Left kidney (tissue), 8 donors: ENCODE measurements at places on chromosomes 11 and 22. TPM values are rescaled to one million over a fixed set of nuclear protein-coding genes. Genes with fewer than 3 reads are reported as not detected.

- no peak for DNase-seq
Observed at GRCh38 chr11:2325719-2326118, 23.9 kb downstream of the TSPAN32 start.

- DNase-seq, result no peak
Observed at GRCh38 chr11:117229411-117229810, 2.5 kb downstream of the PCSK7 start.

GRCh38 chr11:132112846-132113245, 742.4 kb downstream of the NTM start:
- DNase-seq, result no peak

DNA sequence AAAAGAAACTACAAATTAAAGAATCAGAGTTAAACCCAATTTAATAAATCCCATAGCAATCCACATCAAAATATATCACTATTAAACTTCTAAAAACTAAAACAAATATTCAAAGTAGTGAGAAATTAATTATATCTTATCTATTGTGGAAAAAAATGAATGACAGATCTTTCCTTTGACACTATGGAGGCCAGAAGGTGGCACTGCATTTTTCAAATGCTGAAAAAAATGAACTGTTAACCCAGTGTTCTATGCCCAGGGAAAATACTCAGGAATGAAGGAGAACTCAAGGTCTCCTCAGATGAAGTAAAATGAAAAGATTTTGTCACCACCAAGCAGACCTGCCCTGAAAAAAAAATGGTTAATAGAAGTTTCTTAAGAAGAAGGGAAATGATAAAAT, 27.7 kb downstream of the TYR start:
- DNase-seq, result no peak

DNA sequence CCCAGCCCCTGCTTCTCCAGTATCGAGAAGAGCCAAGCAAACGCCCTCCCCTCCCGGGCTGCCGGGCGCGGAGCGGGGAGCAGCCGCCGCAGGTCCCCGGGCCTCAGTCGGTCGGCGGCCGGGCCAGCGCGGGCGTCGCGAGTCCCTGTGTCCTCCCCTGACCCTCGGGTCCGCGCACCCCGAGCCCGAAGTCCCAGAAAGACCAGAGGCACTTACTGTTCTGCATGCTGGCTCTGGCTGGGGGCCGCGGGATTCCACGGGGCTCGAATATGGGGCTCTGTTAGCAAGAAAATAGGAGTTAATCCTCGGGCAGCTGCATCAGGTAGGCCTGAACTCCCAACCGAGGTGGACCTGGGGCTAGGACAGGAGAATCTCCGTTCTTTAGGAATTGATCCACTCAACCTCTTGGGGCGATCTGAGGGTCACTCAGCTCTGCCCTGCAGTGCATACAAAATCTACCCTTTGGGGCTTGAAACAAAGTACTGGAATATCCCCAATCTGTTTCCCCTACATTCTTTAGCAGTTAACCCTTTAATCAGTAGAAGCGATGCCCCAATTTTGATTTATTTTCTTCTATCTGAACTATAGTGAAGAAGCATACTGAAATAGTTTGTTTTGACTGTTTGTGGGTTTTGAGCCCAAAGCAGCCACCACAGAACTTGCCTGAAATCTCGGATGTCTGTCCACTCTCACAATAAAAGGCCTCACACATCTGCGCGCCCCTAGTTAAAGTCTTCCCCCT, 4.8 kb downstream of the PAX6 start:
- DNase-seq, result no peak

- no peak for DNase-seq
Observed at GRCh38 chr11:95279921-95280868, 49.2 kb upstream of the SESN3 start.

GRCh38 chr22:45338795-45339194, 29.1 kb downstream of the FAM118A start:
- no peak for DNase-seq

DNA sequence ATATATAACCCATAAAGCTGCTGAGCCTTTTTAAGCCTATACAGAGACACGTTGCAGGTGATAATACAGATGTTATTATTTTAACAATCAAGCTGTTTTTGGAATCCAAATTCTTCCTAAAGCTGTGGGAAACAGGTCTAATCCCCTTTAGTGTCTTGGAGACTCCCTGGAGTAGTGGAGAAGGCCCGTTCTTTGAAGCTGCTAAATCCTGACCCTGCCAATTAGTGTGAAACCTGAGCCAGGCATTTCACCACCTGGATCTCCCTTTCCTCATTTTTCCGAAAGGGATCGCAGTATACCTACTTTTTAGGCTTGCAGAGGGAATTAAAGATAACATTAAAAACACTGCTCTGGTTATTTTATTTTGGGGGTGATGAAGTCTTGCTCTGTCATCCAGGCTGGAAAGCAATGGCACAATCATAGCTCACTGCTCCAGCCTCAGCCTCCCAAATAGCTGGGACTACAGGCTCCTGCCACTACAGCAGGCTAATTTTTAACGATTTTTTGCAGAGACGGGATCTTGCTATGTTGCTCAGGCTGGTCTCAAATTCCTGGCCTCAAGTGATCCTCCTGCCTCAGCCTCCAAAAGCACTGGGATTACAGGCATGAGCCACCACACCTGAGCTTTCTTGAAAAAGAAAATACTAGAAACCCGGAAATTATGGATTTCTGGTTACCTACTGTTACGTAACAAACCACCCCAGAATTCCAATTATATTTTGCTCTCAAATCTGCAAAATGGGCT, 1.7 kb upstream of the EIF4ENIF1 start:
- no peak for DNase-seq

- no peak for DNase-seq
Observed at GRCh38 chr11:27582621-27583020, 76.1 kb upstream of the LIN7C start.

DNA sequence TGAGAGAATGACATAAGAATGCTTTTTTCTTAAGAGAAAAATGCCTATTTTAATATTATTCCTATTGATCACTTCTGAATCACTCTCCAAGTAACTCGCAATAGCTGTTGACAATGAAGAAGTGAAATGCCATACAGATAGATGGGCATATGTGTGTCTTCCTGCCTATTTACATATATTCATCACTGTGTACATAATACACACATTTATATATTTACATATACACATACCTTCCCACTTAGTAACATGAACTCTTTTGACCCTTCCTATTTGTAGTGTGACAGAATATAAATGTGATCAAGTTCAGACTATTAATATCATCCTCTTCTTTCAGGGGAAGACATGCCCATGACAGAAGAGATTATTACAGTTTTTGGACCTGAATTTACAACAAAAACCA, 756.7 kb downstream of the DLG2 start:
- DNase-seq, result no peak

DNA sequence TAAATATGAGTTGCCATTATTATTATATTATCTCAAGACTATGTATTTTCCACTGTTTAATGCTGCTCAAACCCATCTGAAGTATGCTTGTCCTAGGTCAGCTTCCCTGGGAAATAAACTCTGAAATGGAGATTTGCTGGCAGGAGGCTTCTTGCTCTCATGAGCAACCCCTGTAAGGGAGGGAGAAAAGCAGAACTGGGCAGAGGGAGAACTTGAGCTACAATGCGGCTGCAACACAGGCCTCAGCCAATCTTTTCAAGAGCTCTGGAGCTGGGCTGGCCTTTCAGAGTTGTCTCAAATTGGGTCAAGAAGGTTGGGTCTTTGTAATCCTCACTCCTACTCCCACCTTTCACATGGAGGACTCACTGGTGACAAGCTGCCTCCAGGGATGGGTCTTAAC, 412.6 kb downstream of the TENM4 start:
- DNase-seq, result no peak

The RTL10 gene
- polyA plus RNA-seq, result 24.5 TPM

The OR4A16 gene
- polyA plus RNA-seq, result not detected

The MS4A1 gene
- polyA plus RNA-seq, result 0.12 TPM

The MYO18B gene
- 0.05 TPM for polyA plus RNA-seq

The SLC22A12 gene
- polyA plus RNA-seq, result 3.8 TPM

The NFAM1 gene
- 0.81 TPM for polyA plus RNA-seq

The RBFOX2 gene
- polyA plus RNA-seq, result 143 TPM
